ENCODE measurements at places on chromosomes 3 and 15.

- no peak for DNase-seq
Observed at GRCh38 chr3:12139111-12139511, 19.6 kb downstream of the TIMP4 start.

DNA sequence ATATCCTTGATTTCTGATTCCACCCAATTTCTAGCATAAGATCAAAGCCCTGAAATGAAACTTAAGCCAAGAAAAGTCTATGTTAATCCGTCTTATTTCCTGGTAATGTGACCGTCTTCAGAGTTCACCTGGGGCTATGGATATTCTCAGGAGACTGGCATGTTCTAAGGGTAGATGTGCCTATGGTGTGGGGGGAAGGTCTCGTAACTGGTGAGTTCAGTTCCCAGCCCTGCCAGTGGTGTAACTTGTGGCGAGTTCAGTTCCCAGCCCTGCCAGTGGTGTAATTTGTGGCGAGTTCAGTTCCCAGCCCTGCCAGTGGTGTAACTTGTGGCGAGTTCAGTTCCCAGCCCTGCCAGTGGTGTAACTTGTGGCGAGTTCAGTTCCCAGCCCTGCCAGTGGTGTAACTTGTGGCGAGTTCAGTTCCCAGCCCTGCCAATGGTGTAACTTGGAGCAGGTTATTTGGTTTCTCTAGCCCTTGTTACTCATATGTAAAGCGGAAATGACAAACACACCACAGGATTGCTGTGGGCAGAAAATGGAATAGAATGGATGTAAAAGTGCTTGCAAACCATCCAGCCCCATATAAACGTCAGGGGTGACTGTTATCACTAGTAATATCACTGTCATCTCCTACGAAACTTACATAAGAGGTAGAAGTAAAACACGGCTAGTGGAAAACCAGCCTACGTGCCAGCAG is 30.4 kb downstream of the SLC51A start:
- DNase-seq = no peak

GRCh38 chr3:64766440-64766839 is 78.6 kb upstream of the ADAMTS9 start:
- DNase-seq = no peak

DNA sequence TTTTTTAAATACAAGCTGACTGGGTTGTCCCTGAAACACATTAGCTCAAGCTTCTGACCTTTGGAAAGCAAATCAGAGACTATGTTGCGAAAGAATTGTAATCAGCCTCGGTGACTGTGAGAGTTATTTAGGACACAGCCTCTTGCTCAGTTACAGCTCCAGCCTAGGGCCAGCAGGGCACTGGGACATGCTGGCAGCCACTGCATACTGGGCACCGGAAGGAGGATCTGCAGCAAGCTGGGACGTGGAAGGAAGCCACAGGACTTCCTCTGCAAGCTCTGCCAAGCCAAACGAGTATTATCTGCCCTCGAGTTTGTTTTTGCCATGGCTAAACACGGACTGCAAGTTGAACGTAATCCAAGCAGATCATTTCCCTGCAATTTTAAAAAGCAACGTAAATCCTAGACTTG is 24.4 kb upstream of the COPG1 start:
- no peak for DNase-seq

- DNase-seq = no peak
Observed at GRCh38 chr3:120370463-120370862, 21.3 kb upstream of the LRRC58 start.

- DNase-seq = no peak
Observed at GRCh38 chr3:53346514-53346913, 829 bp downstream of the DCP1A start.

DNA sequence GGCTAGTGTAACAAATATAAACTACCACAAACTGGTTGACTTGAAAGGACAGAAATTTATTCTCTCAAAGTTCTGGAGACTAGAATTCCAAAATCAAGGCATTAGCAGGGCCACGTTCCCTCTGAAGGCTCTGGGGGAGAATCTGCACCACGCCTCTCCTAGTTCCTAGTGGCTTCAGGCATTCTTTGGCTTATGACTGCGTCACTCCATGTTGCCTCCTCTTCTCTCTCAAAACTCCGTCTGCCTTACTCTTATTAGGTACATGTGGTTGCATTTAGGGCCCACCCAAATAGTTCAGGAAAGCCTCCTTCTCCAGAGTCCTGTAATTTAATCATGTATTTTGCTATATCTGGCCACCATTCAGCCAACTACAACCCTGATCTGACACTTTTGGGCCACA is 174.8 kb downstream of the PEX5L start:
- DNase-seq = no peak

DNA sequence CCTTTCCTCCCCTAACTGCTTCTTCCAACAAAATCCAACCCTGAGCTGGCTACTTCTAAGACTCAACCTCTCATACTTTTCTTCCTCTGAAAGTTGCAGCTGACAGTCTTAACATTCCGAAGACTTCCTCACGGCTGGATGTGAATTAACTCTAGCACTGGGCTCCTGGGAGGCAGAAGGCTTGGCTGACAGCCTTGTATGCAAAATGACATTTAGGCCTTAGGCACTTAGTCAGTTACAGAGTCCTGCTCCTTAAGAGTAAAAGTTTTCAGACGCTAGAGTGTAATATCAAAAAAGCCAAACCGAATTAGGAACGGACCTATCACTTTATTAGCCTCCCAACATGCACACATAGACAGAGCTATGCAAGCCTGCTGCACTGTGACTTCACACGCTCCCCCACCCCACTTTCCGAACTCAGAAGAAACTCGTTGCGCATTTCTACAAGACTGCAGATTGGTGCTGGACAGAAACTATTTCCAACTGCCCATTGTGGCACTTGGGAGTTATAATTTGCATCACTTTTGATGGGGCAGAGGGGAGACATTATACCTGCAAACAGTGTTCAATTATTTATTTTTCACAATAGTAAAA is 15.5 kb upstream of the ANXA2 start:
- DNase-seq = no peak

DNA sequence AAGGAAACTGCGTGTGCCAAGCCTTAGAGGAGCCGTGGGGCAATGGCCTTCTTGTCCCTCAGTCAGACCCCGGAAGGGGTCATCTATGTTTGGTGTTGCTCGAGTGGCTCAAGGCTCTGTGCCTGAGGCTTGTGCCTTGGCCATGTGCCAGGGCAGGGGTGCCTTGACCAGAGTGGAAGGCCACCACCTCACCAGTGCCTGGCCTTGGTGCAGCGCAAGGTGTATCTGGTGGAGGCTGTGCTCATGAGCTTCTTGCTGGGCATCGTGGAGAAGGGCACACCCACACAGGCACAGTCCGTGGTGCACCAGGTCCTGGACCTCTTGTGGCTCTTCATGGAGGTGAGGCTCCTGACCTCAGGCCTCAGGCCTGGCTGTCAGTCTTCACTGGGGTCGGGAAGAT is 10.7 kb downstream of the RNF123 start:
- no peak for DNase-seq

GRCh38 chr3:105972069-105972468 is 103.3 kb upstream of the CBLB start:
- DNase-seq = no peak

DNA sequence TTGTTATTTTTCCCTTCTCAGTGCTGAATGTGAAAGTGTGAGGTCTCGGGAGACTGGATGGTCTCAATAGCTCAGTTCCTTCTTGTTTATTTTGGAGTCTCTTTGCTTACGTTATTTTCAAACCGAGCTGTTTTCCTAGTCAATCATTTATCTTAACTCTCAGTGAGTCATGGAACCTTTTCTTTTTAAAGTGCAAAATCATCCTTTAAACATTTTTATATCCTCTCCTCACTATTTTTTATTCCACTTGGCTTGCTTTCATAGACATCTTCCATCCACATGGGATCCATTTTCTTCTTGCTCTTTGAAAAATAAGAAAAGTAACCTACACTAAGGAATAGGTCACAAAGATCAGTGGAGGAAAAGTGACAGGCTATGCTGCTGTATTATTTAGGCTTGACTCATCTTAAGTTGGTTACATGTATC is 497.8 kb downstream of the NAALADL2 start:
- no peak for DNase-seq

DNA sequence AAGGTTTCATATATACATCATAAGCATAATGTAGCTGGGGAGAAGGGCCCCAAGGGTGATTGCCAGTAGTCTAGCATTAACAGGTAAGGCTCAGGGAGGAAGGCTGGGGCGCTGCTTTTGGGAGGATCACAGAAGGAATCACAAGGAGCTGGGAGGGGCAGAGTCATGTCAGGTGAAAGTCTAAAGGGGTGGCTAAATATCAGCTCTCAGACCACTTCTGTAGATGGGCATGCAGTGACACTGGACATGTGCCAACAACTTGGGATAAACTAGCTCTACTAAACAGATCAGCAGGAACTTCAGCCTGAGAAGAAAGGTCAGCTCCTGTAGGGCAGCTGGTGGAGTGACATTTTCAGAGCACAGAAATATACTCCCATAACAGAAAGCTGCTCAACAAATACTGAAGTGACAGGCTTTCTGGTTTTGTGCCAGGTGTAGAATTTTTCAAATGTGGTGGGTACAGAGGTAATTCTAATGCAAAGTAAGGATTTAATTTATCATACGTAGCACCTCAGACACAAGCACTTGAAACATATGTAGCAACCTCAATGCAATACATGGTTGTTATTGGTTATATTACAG is 79.4 kb downstream of the PEX5L start:
- no peak for DNase-seq

DNA sequence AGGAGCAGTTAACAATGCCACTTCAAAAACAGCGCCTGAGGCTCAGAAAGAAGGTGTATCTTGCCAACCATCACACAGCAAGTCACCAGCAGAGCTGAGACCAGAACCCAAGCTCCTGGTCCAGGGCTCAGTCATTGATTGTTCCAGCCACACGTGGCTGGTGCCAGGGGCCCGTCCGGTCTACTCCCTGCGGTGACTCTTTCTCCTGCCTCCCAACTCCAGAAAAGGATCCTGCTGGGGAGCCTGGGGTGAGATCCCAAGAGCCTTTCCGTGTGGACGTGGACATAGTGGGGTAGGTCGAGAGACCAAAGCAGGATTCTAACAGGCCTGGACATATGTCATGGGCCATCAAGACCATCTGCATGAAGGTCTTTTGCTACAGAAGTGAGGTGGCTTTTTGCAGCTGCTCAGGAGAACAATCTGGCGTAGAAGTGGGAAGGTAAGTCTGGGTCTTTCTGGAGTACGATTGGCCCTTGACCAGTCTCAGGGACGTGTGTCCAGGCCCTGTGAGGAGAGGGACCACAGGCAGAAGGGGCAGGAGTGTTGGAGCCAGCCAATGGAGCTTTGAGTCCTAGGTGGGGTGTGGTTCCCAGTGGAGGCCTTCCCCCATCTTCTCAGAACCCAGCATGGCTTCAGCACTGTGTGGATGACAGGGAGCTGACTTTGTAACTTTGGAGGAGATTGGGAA is 105.4 kb downstream of the HMG20A start:
- DNase-seq = no peak

DNA sequence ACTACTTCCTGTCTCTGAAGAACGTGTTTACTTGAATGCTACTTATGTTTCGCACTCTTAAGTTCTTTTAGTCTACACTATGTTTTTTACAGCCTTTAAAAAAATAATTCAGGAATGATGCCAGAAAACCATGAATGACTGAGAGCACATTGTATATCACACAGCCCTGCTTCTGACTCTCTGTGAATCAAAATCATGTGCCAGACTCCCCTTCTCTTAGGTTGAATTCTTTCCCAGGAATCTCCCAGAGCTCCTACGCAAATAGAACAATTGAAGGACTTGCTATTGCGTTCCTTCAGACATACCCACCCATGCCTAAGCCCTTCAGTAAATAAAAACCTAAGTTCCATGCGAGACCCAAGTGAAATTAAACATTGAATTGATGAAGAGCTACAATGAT is 782.0 kb upstream of the ALCAM start:
- DNase-seq = no peak

DNA sequence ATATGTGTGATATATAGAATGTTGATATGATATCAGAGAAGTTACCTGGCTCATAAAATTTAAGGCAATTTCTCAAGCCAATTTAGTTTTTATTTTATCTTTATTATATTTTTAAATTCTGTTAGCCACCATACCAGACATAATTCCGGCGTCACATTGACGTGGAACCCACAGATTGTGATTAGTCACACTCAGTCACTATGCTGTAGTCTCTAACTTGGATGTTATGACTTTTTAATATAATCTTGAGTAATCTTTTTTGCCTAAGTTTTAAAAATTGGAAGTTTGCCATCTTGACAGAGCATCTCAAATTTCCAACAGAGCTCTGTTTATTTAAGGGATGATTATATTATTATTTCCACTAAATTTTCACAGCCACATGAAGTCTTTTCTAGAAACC is 9.7 kb upstream of the DCLK3 start:
- no peak for DNase-seq

GRCh38 chr3:194686816-194687637 is 1.3 kb downstream of the FAM43A start:
- DNase-seq = peak; percentile 23

- DNase-seq = no peak
Observed at GRCh38 chr3:196156160-196156559, 55.0 kb downstream of the ZDHHC19 start.

DNA sequence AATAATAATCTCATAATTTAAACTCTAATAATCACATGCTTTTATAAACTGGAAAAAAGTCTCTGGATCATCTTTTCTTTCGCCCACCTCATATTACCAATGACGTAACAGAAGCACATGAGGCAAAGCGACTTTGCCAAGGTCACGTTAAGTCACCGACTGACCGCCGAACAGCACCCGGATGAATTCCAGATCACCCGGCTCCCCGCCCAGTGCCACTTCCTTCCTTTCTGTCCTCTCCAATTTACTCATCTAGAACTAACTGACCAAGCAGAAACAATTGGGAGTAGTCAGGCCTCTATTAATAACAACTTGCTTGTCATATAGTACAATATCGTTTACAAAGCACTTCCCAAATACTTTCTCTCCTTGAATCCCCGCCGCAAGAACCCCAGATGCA is 21.1 kb downstream of the FGF12 start:
- DNase-seq = no peak

DNA sequence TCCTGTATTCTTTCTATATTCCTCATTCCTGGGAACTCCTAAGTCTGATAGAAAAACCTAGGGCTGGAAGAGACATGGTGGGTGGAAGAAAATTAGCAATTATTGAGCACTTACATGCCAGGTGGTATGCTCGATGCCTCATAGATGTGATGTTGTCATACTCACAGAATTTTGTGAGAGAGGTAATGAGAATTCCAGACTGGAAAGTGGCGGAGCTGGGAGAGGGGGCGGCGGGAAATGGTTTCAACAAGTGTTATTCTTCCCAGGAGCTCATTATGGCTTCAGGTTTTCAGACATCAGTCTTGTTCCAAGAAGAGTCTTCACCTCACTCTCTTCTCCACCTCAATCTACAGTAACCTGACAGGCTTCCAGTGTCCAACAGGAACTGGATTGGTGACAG is 16.2 kb downstream of the TIMP4 start:
- no peak for DNase-seq

DNA sequence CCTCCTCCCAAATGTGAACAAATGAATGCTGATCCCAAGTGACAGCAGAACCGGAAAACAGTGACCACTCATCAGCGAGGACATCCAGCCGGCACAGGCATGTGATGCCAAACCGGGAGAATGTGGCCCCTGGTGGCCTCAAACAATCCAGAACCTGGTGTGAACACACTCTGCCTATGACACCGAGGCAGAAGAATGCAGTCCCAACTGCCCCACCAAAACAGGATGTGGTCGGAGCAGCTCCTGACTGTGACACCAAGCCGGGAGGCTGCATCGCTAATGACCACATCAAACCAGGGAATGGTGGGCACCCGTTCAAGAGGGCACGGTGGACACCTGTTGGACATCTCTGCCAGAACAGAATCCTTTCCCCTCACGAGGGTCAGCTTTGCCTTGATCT is 15.4 kb downstream of the SCN5A start:
- no peak for DNase-seq
